ENCODE measurements at places on chromosomes 16 and 17.

- no peak for DNase-seq
Measured at GRCh38 chr16:87098976-87099720, 218.0 kb downstream of the C16orf95 start.

GRCh38 chr17:7190276-7190917, 11.2 kb upstream of the ASGR1 start:
- DNase-seq, result no peak

DNA sequence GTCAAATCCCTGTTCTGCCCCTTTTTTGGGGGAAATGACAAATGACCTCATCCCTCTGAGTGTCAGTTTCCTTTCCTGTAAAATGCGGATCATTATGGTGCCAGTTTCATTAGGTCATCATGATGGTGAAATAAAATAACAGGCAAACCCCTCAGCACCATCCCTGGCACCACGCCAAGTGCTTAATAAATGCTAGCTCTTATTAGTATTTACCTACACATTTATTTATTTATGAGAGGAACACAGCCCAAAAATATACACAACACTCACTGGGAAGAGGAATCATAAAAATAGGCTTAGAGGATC, 28.6 kb upstream of the GPRC5B start:
- no peak for DNase-seq

GRCh38 chr17:72900654-72900971, 191.9 kb downstream of the SLC39A11 start:
- DNase-seq, result no peak

GRCh38 chr17:50499721-50500120, 8.5 kb upstream of the MYCBPAP start:
- DNase-seq, result no peak

DNA sequence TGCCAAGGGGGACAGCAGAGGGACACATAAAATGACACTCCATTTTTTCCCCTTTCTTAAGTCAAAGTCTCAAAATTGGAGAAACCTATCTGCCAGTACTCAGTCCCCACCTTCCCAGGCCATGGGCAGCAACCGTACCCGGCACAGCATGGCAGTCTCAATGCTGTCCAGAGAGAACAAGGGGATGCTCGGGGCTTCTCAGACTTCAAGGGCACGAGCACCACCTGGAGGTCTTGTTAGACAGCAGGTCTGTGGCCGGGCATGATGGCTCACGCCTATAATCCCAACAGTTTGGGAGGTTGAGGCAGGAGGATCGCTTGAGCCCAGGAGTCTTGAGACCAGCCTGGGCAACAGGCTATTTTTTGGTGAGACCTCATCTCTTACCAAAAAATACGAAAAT, 3.2 kb downstream of the DNAH17 start:
- DNase-seq, result no peak

DNA sequence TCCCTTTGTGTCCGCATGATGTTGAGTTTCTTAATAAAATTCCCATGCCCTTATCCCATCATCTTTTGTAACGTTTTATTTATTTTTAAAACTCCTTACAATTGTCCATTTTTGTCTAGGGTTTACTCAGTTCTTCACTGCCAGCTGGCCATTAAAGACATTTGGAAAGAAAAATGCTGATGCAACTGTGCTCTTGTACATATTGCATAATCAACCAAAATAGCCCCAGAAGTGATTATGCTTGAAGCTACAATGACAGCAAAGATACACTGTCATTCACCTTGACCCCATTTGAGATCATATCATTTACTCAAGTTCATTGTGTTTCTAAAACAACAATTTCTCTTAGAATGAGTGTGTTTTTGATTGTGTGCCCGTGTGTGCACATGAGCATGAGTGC, 1074.6 kb upstream of the RBFOX1 start:
- DNase-seq, result no peak

GRCh38 chr17:38439436-38439835, 11.2 kb downstream of the ARHGAP23 start:
- DNase-seq, result no peak

Measured in GM10248 (cell line).